ENCODE measurements at places on chromosomes 16 and 17. TPM values are rescaled to one million over a fixed set of nuclear protein-coding genes. Genes with fewer than 3 reads are reported as not detected.

The TMEM235 gene
- not detected for polyA plus RNA-seq

DNA sequence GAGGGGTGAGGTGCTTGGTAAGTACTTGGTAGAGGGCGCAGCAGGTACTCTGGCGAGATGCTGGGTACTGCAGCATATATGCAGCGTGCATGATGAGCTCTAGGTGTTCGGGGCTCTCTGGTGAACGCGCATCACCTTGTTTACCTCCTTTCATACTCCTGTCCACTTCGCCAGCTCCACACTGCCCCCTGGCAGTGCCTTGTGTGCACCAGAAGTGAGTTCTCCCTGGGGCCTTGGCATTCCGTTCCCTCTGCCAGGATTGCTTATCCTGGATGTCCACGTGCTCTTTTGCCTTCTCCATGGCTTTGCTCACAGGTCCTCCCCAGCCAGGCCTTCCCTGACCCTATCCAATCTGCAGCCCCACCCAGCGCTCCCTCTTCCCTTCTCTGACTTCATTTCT is 154.2 kb downstream of the MRM1 start:
- DNase-seq: no peak

- DNase-seq: no peak
Measured at GRCh38 chr16:27690608-27691007, 140.7 kb downstream of the KATNIP start.

- DNase-seq: no peak
Measured at GRCh38 chr17:42408061-42408460, 15.0 kb downstream of the CAVIN1 start.

DNA sequence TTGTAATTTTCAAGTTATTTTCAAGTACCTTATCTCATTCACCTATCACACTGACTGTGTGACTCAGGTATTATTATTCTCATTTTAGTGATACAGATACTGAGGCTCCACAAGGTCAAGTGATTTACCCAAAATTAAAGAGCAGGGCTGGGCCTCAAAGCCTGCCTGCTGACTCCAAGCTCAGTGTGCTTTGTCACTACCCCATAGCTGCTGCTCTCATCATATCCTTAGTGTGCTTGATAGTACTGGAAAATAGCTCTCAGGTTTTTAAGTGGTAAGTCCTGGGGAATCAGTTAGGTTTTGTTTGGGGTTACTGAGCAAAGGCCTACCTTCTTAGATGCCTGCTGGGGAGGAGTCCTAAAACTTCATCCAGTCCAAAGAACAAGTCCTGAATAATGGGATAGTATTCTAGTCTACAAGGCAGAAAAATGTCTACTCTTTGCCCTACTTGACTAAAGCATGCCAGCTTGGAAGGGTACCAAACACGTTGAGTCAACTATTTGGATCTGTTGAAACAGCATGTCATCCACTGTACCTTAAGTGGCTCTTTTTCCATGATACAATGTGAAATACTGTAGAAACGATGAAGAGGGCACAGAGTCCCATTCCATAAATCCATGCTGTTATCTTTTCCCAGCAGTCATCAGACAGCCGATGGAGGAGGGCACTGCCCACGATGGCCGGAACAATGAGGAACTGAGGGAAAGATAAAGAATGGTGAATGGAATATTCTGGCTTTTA is 10.7 kb downstream of the MMD start:
- DNase-seq: no peak

DNA sequence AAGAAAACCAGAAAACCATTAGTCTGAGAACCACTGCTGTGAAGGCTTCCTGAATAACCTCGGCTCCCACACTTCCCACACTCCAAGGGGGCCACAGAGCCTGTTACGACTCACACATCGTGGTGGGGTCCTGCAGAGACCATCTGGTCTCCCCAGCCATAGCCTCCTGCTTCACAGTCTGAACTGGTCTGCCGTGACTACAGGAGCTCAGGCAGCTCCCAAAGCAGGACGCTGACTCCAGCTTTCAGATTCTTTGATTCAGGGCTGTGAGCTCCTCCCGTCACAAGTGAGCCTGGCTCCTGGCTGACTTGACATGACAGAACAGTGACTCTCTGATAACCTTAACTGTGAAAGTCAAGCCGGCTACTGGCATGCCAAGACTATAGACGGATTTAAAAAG is 37.8 kb downstream of the CYB5D2 start:
- no peak for DNase-seq

- DNase-seq: no peak
Measured at GRCh38 chr17:9105068-9105868, 84.0 kb downstream of the NTN1 start.

DNA sequence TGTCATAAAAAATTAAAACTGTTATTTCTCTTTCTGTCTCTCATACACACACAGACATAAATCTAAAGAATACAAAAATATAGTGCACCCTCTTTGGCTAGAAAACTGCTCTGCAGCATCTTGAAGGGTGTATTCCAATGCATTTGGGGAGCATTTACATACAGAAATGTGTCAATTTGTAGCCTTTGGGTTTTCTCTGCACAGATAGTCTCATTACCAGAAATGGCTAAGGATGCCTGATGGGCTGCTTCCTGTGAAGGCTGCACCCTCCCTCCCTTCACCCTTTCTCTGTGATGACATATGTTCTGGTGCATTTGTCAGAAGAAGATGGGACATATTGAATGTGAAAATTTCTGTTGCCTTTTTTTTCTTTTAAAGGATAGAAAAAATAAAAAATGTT is 1239.3 kb downstream of the CDH11 start:
- DNase-seq: no peak

DNA sequence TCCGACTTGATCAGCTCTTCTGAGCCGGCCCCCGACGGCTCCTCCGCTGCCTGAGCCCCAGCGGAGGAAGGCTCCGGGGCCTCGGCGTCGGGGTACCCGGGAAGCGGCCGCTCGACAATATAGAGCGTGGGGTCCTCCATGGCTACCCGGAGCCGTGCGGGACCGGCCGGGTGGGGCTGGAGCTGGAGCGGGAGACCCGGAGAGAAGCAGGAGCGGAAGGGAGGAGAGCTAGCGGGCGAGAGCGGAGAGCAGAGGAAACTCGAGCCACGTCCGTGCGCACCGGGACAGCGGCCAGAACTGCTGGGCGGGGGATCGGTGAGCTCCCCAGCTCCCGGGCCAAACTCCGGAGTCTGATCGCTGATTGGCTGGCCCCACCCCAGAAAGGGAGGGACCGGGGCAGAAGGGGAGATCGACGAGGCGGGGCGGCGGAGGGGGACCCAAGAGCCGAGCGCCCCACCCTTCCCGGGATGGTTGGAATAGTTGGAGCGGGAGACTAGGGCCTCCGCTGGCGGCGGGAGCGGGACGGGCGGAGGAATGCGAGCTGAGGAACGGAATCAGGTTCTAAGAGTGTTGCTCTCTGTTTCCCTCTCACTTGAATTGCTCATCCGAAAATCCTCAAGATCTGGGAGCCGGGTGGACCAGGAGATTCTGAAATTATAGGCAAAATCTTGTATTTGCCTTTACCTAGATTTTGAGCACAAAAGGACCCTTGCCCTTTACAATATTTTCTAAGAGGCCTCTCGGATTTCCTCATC is at the start of gene CAVIN1:
Gene CAVIN1 (minus strand): TSS at position 299 of the 755 bp plus-strand sequence. CDS start 159 bp downstream, at position 140.
- peak; percentile 87 for DNase-seq

DNA sequence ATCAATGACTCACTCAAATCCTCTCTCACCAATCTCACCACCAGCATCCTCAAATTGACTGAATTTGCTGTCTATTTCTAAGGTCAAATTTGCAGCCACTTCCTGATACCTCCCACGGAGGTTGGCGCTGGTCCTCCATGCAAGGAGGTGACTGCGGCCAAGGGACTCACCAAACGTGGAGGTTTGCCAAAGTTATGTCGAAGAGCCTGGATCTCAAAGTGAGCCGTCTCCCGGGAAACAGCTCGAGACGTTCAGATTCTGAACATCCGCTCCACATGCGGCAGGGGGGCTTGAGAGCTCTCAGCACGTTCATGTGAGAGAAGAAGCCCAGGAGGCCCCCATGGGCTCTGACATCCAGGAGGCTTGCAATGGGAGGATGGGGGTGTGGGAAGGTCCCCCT is 22.6 kb downstream of the LGALS3BP start:
- DNase-seq: no peak

DNA sequence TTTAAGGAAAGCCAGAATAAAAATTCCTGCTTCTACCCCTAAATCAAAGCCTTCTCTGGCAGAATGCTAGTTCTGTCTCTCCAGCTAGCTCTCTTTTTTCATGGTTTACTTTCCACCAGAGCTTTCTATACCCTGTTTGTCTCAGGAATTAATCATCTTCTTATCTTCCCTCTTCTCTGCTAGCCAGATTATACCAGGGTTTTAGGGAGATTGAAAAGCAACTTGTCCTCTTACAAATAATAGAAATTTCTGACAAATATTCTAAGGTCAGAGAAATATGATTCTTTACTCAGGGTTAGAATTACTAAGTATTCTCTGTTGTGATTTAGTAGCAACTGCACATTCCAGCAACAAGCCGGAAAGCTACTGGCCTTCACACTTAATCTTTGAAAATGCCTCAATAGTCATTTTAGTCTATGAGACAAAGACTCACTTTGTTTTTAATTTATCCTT is 166.4 kb downstream of the TANC2 start:
- DNase-seq: no peak

- no peak for DNase-seq
Measured at GRCh38 chr16:31465788-31466370, 6.1 kb upstream of the TGFB1I1 start.

DNA sequence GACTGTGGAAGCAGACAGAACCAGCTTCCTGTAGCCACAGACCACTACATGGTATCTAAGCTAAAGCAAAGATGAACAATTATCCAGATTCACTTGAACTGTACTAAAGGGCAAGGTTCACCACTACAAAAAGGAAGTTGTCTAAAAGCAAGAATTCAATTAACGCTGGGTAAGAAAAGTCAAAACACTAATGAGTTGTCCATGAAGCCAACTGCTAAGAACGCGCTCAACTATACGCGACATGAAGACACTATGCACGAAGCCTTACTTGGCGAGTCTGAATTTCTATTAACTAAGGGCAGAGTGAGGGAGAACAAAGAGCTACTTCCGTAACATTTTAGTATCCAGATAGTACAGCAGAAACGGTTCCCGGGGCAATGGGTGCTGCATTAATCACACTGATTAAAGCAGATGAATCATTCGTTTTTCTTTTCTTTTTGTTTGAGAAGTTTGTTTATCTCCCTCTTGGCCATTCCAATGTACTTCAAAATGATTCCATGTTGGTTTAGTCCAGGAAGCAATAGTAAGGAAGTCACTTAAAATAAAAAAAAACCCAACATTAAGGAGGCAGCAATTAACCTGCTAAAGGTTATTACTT is 2.8 kb upstream of the RPS15A start:
- no peak for DNase-seq

DNA sequence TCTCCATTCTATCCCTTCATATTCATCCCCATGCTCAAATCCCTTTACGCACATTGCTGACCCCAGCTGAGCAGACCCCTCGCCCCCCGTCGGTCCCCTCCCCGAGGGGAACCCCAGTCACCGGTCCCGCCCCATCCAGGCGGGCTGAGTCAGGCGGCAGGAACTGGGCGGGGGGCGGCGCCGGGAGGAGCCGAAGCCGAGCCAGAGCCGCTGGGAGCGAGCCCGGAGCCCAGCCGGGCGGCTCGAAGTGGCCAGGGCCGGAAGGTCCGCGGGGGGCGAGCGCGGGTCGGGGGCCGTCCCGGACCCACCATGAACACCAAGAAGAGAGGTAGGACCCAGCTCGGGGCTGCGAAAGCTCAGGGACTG is 8.6 kb downstream of the RIPOR1 start:
- DNase-seq: no peak

Measured in forelimb muscle (tissue), 1 donor.